ENCODE measurements at places on chromosomes 4 and X.

- no peak for DNase-seq
These were observed 18.5 kb upstream of the KDR start for GRCh38 chr4:55143858-55144257.

DNA sequence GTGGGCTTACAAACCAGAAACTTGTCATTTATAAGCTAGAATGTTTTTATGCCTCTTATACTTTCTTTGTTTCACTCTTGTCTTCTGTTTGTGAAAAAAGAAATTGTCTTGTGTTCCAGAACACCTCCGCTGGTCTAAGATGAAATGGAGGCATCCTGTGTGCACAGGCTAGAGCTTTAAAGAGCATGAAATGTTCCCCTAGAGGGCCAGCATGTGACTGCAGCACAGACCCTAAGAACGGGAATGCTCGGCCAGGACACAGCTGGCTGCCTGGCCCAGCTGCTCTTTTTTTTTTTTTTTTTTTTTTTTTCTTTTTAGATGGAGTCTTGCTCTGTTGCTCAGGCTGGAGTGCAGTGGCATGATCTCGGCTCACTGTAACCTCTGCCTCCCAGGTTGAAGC is 33.6 kb downstream of the SETD7 start:
- no peak for DNase-seq

- no peak for DNase-seq
These were observed 241.4 kb downstream of the GRIA3 start for GRCh38 chrX:123425471-123425870.

DNA sequence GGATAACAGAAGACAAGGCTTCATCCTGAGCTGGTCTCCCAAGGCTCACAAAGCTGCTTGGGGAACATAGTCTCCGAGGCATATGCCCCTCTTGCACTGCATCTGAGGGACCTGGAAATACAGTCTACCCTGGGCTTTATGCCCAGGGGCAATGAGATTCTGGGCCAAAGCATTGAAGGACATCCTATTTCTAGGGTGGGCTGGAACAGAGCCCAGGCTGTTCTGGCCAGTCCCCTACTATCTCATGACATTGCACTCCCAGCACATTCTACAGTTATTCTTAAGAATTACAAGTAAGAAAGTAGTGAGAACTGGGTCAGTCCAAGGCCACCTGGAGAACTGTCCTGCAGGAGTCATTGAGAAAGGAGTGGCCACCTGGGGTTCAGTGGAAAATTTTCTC is 107.6 kb downstream of the USP46 start:
- DNase-seq, result no peak

GRCh38 chr4:8546766-8547107 is 33.5 kb upstream of the GPR78 start:
- no peak for DNase-seq

GRCh38 chr4:23861897-23862296 is 27.9 kb downstream of the PPARGC1A start:
- no peak for DNase-seq

DNA sequence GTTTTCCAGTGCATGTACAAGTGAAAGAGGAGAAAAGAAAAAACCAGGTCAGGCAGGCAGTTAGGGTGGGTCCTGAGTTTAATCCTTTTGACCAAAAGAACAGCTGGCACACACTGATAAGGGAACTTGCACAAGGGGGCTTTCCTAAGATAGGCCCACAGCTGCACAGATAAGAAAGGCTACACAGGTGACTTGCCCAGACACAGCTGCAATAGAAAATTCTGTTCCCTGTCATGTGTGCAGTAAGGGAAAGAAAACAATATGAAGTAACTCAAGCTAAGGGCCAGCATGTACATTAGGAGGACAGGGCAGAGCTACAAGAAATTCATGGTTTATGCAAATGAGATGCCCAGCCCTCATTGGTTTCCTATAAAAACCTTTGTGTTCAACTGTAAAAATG is 32.9 kb downstream of the LUZP4 start:
- no peak for DNase-seq

DNA sequence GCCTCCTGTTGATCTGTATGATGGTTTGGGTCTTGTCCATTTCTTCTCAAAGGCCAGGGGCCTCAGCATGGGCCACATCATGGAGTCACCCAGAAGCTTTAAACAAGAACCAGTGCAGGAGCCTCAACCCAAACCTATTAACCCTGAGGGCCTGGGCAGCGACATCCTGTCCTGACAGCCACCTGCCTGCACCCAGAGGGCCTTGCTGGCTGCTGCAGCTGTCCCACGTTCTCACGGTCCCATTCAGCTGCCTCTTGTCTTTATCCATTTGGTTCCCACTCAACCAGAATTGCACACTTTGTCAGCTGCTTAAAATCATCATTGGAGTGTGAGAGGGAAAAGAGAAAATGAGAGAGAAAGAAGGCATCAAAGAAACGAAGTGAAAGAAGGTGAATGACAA is 21.6 kb downstream of the C4orf50 start:
- no peak for DNase-seq

GRCh38 chr4:184647266-184648053 is 1.8 kb downstream of the CASP3 start:
- no peak for DNase-seq

GRCh38 chr4:41420541-41420940 is 117.4 kb upstream of the LIMCH1 start:
- no peak for DNase-seq

DNA sequence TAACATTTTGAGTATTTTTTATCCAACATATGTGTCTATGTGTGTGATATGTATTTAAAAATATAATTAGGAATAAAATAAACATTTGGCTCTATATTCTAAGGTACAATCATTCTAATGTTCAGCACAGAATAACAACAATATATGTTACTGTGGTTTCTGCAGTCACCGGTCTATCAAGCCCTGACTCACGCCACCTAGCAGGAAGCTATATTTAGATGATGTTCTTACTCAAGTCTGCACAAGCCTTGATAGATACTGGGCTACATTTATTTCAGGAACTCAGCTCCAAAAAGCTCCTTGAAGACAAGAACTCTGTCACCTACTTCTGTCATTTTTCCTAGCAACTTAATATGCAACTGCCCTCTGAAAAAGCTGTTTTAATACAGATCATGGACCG is 152.0 kb upstream of the FTHL17 start:
- DNase-seq, result peak; percentile 19

DNA sequence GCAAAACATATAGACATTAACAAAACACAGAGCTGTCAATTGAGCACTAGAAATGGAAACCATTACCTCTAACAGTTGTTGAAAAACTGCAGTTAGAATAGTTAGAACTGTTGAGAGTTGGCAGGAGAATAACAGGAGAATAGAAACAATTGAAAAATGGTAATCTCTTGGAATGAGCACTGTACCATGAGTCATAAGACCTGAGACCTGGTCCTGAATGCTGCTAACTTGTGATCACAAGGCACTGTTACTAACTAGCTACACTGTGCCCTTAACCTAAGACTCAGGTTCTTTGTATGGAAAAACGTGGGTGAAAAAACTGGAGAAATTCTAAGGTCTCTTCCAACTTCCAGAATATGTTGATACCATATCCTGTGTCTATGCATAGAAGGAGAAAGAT is 29.3 kb downstream of the FAM114A1 start:
- no peak for DNase-seq

- DNase-seq, result no peak
These were observed 29.5 kb downstream of the TMEM131L start for GRCh38 chr4:153495480-153496193.

- peak; percentile 57 for DNase-seq
These were observed 114.0 kb downstream of the RBM47 start for GRCh38 chr4:40515398-40516293.

GRCh38 chr4:48467442-48467841 is 15.7 kb upstream of the SLC10A4 start:
- no peak for DNase-seq

DNA sequence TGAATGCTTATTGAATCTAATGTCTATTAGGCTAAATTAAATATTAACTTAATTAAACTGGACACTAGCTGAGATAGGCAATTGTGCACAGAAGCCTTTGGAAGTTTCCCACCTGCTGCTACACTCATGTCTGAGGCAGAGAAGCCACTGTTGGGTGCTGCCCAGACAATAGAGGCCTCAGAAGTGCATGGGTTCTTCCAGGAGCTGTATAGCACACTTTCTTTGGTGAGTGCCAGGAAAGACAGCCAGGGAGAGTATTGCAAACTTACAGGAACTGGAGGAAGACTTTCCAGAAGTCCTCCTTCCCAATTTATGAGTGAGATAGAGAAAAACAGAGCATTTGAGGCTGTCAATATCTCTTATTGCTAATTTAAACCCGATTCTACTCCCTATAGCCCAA is 89.9 kb downstream of the GPAT3 start:
- no peak for DNase-seq

- DNase-seq, result no peak
These were observed 293.5 kb upstream of the FSTL5 start for GRCh38 chr4:162457071-162457865.

GRCh38 chr4:139593091-139593564 is 37.1 kb upstream of the SETD7 start:
- DNase-seq, result peak; percentile 25

- DNase-seq, result no peak
These were observed 227.8 kb downstream of the STIM2 start for GRCh38 chr4:27088491-27088890.

GRCh38 chr4:155704841-155705404 is 38.3 kb downstream of the GUCY1A1 start:
- DNase-seq, result no peak

GRCh38 chrX:131955099-131955777 is 67.9 kb upstream of the STK26 start:
- no peak for DNase-seq

GRCh38 chr4:156053174-156053573 is 99.5 kb upstream of the CTSO start:
- DNase-seq, result no peak

- peak; percentile 60 for DNase-seq
These were observed 26.7 kb upstream of the C1QTNF7 start for GRCh38 chr4:15400981-15401671.

- DNase-seq, result no peak
These were observed 314.1 kb upstream of the PPARGC1A start for GRCh38 chr4:24203926-24204325.

DNA sequence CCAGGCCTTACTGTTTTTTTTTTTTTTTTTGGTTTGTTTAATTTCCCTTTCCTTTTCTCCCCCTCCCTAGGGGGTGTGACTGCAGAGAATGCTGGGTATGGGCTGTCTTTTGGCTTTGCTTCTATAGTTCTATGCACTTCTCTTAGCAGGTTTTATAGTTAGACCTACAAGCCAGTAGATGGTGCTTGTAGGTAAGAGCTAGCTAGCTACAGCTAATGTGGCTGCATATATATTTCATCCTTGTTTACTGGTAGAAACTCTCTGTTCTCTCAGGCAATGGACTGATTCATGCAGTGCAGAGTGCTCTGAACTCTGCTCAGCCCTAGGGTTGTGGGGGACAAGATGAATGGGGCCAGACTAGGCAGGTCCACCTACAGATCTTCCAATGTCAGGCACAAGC is 246.4 kb downstream of the SH2D1A start:
- no peak for DNase-seq

DNA sequence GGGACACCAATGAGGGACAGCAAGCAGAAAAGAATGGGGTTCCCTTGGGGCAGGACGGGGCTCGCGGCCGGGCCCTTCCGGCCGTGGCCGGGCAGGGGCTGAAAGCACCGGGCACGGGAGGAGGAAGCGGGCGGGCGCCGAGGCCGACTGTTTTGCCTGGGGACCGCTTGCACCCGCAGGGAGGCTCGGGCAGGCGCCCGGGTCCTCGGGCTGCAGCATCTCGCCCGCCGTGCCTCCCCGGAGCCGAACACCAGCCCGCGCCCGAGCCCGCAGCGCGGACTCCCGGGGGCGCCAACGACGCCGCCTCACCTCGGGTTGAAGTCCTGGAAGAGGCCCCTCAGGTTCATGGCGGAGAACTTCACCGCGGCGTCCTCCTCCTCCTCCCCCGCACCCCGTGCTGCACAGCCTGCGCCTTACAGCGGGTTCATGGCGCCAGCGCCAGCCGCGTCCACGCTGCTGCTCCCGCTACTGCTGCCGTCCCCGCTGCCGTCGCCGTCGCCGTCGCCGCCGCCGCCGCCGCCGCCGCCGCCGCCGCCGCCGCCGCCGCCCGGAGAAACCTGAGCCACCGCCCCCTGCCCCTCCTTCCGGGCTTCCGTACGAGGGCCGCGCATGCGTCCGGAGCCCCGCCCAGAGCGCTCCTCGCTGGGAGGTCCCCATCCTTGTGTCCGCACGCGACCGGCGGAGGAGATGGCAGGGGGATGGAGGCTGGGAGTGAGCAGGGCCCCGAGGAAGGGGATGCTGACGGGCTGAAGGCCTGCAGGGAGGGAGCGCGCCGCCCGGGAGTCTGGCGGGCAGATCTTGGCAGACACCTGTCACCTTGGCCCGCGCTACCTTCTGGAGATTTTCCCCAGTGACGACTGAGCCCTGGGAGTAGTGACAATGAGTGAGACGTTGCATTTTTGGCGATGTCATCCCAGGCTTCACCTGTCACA is at the start of gene TMEM185A:
Gene TMEM185A (minus strand): TSS at position 559 of the 932 bp plus-strand sequence. CDS start 212 bp downstream, at position 347.
- peak; percentile 65 for DNase-seq

DNA sequence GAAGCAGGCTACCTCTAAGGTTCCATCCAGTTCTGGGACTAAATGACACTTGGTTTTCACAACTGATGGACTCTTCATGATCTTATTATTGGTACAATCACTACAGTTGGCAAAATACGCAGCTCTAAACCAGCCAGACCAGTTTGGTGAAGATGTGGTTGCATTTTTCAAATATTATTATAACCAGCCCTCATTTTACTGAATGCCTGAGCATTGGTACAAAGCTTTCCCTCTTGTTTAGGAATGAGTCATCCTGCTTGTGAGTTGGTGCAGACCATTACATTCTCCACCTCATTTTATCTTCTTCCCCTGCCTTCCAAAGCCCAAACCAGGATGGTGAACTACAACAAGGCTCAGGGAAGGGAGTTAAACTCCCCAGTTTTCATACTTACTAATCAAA is 223.1 kb downstream of the KDR start:
- DNase-seq, result no peak

- no peak for DNase-seq
These were observed 468.0 kb downstream of the EPHA5 start for GRCh38 chr4:65202165-65202852.

DNA sequence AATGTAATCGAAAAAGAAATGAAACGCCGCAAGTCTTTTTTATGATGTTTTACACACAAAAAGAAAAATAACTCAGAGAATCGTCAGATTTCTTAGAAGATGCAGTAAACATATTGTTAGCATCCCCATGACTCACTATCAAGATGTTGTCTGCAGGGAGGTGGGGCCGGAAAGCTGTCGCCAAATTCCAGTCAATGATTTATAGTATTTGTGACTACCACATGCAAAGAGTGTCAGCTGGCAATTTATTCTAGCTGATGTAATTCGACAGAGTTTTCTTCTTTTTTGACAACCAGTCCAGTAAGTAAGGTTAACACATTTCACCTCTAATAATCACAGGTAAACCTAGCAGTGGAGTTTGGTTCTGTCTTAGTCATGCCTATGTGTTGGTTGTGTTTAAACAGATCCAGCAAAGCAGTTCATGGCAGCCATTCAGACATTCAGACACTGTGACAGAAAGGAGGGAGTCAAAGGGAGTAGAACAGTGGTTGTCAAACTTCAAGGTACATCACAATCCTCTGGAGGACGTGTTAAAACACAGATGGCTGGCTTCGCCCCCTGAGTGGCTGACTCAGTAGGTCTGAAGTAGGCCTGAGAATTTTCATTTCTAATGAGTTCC is 19.8 kb upstream of the PPP1R2C start:
- DNase-seq, result no peak

- no peak for DNase-seq
These were observed 60.3 kb upstream of the DDX3X start for GRCh38 chrX:41273638-41274037.

GRCh38 chr4:188046657-188047056 is 51.1 kb downstream of the ZFP42 start:
- no peak for DNase-seq

All from Daoy (cell line).